ENCODE measurements at places on chromosomes 2 and 18. TPM values are rescaled to one million over a fixed set of nuclear protein-coding genes. Genes with fewer than 3 reads are reported as not detected.

Gene ANO7
- total RNA-seq, result 0.79 TPM

Gene CCDC121
- 6.3 TPM for total RNA-seq

Gene SDC1
- 127 TPM for total RNA-seq

Gene FN1
- 394 TPM for total RNA-seq

- no peak for DNase-seq
Observed at GRCh38 chr2:68831686-68832232, 39.4 kb downstream of the BMP10 start.

DNA sequence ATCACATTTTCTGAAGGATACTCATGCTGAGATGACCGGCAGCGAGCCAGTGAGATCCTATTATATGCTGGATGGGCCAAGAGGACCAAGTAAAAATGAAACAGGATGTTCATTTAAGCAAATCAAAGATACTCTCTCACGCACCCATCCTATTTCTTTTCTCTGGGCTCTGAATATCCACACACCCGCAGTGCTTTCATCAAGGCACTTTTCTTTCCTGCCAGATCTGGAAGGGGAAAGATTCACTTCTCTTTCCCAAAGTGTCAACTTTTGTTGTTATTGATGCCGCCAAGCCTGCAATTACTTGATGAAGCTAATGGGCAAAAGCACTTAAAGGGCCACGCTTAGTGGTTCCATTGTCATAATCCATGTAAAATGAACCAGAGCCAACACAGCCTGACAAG lies 191.9 kb upstream of the CHAC2 start:
- DNase-seq, result no peak

DNA sequence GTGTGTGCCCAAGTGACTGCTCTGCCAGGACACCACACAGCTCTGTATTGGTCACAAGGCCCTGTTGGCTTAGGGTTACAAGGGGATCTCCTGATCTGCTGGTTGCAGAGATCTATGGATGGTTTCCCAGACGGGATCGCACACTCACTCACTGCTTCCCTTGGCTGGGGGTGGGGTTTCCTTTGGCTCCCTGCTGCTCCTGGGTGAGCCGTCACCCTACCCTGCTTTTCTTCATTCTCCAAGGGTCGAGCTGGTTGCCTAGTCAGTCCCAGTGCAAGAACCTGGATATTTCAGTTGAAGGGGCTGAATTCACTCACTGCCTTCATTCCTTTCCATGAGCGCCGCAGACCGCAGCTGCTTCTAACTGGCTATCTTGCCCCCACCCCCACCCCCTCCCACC lies 56.3 kb downstream of the GTF3C3 start:
- DNase-seq, result no peak

DNA sequence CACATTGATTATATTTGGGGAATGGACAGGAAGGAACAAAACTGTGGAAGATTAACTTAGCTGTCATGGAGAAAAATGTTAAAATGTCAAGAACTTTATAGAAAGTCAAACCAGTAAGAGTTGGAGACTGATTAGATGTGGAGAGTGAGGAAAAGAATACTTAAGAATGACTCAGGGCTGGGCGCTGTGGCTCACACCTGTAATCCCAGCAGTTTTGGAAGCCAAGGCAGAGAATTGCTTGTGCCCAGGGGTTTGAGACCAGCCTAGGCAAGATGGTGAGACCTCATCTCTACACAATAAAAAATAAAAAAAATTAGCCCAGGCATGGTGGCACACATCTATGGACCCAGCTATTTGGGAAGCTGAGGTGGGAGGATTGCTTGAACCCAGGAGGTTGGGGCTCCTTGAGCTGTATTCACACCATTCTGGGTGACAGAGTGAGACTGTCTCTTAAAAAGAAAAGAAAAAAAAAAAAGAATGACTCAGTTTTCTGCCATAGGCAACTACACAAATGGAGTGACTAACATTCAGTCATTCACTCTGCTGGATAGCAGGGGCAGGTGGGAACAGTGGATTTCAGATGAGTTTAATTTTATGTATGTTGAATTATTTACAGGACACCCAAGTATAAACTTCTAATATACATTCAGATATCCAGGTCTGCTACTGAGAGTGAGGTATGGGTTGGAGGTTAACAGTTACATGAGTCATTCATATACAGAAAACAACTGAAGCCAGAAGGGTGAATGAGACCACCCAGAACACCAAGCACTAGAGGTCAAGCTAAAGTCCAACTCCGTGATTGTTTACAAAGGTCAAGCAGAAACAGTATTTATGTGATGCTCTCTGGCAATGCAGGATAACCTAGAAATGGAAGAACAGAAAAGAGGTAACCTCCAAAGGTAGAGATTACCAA lies 33.9 kb downstream of the ORC2 start:
- no peak for DNase-seq

- no peak for DNase-seq
Observed at GRCh38 chr2:85804583-85804982, 50.8 kb downstream of the ATOH8 start.

DNA sequence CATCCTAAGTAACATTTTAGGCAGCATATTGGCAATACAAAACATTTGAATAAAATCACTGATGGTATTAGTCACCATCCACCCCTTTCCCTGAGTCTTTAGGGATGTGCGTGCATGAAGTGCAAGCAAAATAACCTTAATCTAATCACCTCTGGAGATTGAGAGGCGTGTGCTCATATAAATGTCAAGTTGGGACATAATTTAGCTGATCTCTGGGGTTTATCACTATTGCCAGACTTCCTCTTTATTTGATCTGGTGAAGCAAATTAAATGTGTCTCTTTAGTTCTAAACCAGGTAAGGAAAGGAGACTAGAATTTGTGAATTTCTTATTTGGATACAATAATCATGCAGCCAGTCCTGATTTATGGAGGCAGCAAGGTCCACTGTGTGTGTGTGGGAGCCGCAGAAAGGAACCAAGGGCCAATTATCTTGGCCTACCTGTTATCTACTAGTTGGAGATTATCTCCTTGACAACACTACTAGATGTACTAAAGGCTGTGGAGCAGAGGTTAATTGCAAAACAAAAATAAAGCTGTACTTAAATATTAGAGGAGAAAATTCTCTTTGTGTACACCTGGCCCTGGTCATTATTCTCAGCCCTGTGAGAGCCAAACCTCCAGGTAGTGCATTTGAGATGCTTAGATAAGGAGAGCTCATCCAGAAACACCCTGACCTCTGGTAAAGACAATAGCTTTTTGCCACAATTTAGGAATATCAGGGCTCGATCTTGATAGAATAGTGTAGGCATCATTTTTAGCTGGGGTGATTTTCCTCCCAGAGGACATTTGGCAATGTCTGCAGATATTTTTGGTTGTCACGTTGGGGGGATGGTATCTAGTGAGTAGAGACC lies 78.2 kb downstream of the HRH4 start:
- DNase-seq, result no peak

DNA sequence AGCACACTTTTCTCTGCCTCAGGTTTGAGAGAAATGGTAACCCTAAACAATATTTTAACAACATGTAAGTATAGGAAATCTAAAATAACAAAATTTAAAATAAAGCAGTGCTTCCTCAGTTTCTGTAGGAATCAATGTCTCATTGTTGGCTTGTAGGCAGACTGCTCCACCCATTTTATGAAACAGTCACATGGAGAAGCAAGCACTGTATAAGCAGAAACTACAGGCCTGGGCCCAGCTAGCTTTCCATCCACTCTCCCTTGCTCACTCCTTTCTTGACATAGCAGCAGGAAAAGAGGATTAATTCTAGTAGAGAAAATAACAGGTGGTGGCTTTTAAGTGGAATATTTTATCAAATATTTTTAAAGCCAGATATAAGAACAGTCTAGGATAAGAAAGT lies 97.2 kb downstream of the PLEKHM3 start:
- DNase-seq, result no peak

- no peak for DNase-seq
Observed at GRCh38 chr2:207144173-207144785, 21.5 kb downstream of the KLF7 start.

GRCh38 chr18:8367217-8367988 lies 241.8 kb upstream of the RAB12 start:
- DNase-seq, result no peak

GRCh38 chr18:51253476-51253875 lies 56.0 kb upstream of the MEX3C start:
- no peak for DNase-seq

GRCh38 chr2:10172033-10172871 lies 49.7 kb downstream of the RRM2 start:
- no peak for DNase-seq

DNA sequence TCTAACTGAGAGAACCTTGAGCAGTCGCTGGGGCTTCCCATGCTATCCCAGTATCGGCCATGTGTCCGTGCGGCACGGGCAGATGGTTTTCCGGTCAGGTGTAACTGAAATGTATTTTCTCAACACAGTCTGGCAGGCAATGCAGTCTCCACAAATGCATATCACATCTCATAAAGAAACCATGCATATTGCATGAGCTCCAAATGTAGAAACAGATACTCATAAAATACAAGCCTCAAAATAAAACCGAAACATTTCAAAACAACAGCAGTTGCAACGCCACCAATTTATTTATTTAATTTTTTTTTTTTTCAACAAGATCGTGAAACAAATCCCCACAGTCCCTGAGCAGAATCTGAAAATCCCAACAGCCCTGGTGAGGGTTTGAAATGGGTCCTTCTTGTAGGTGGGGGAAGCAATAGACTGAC lies 299.4 kb downstream of the LPIN1 start:
- DNase-seq, result no peak

GRCh38 chr2:50514901-50515300 lies 517.0 kb downstream of the NRXN1 start:
- no peak for DNase-seq

Data from skin of body (tissue), 3 donors.